Femur (tissue), 1 donor: ENCODE measurements at places on chromosomes 1 and 21.

DNA sequence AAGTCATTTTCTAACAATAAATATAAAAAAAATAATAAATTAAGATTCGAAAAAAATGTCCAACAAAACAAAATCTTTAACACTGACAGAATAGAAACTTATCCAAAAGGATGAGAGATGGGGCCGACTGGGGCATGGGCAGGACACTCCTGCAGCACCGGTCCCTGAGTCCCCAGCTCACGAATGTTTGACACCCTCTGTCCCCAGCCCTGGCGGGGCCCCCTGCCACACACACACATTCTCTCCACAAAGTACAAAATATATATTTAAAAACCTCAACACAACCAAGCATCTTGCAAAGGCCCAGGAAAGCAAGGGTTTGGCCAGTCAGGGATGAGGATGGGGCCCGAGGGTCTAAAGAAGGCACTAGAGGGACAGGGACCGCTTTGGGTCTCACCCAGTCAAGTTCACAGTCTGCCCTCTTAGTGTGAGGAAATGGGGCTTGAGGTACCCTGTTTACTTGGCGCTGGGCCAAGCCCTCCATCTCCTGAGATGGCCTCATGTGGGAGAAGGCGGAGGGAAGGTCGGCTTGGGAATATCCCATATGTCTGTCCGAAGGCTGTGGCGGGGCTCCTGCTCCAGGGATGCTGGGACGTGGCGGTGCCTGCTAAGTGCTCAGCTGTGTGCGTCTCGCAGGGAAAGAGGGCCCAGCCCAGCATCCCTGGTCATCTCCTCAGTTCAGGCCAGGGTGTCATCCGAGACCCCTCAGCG is 31.3 kb downstream of the EPHA2 start:
- DNase-seq, result no peak

- no peak for DNase-seq
Measured at GRCh38 chr21:40905251-40905650, 58.3 kb upstream of the DSCAM start.

DNA sequence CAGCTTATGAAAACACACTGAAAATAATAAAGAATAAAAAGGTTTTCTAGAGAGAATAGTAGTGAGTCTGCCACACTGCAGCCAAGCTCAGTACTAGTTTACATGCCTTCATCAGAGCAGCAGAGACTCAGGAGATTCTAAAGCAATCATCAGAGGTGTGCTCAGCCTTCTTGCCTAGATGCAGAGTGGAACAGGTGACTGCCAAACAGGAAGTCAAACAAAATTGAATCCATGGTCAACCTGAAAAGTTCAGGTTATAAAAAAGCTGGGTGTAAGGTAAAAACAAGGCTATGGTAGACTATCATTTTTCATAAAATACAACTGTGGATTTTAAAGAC is 165.3 kb upstream of the C1orf105 start:
- DNase-seq, result no peak

DNA sequence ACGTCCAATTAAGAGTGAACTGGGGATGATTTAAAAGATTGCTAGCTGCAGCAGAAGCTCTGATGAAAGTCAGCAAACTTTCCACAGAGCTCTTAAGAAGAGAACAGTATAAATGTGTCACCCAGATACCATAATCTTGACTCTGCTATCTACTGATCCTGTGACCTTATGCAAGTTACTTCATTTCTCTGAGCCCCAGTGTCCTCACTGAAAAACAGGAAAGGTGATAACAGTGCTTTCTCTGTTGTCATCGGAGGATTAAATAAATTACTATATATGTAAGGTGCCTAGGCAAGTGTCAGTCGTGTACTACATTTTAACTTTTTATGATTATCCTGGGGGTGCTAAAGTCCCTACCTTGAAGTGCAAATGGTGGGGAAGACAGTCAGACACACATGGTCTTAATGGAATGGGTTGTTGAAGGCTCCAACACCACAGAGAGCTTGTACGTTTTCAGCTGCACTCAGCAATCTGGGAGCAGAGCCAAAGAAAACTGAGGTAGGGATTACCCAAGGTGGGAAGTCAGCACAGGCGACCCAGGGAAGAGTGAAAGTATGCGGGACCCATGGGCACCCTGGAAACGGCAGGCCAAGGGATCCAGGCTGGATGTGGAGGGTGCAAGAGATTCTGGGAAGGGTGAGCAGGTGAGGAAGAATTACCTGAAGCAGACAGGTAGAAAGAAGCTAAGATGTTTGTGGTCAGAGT is 82.8 kb downstream of the DTL start:
- DNase-seq, result no peak

DNA sequence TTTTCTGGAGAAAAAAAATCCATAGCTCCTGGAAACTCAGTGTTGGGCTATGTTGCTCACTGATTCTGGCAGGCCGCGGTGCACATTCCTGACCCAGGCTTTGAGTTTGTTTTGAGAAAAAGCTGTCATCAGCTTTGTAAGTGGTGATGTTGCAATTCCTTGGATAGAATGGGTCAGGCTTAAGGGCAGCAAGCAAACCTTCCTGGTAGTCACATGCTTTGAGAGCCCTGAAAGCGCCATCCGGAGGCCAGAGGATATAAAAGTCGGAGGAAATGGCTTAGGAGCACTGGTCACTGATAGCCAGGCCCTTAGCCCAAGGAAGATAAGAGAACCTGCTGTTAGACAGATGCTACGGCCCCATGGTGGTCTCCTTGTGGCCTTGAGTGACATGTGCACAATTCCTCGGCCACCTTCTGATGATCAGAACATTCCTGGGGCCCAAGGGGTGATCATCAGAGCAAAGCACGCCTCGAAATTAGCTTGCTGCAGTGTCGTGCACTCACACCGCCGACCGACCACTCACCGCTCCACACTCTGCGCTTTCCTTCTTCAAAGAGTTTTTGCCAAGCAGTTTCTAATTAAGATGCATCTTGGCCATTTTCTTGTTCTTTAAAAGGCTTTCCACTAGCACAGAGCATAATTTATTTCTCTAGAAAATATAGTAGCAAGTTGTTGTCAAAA is 78.6 kb downstream of the MAN1C1 start:
- peak; percentile 71 for DNase-seq

DNA sequence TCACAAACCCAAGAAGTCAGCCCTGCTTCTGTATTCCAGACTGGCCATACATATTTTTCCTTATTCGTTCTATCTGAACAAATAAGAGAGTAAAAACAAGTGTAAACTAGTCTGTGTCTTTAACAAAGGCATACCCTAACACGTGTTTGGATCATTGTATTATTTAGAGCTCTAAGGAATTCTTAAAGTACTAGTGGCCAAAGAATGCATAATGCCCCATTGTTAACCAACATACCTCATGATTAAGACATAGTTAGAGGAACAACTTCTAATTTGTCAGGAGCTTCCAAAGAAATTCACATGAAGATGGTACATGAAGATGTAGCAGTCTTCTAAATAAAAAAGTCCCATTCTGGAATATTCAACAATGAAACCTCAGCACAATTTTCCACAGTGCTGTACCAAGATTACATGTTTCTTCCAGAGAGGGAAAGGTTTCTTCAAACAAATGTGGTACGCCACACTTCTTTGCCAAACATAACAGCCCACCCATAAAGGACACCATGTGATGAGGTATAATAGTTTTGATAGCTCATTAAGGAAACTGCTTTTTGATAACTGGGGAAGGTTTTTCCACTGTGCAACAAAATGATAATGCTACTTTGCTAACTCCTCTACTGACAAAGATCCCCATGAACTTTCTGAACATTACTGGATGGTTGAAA is 5.0 kb downstream of the PALMD start:
- no peak for DNase-seq

GRCh38 chr1:167701510-167701909 is 20.3 kb upstream of the MPZL1 start:
- no peak for DNase-seq

- DNase-seq, result no peak
Measured at GRCh38 chr21:42760951-42761751, 107.7 kb downstream of the PDE9A start.

GRCh38 chr1:32240140-32240951 is 6.7 kb upstream of the FAM167B start:
- DNase-seq, result peak; percentile 80

GRCh38 chr1:19809044-19809750 is 5.9 kb downstream of the RNF186 start:
- no peak for DNase-seq

DNA sequence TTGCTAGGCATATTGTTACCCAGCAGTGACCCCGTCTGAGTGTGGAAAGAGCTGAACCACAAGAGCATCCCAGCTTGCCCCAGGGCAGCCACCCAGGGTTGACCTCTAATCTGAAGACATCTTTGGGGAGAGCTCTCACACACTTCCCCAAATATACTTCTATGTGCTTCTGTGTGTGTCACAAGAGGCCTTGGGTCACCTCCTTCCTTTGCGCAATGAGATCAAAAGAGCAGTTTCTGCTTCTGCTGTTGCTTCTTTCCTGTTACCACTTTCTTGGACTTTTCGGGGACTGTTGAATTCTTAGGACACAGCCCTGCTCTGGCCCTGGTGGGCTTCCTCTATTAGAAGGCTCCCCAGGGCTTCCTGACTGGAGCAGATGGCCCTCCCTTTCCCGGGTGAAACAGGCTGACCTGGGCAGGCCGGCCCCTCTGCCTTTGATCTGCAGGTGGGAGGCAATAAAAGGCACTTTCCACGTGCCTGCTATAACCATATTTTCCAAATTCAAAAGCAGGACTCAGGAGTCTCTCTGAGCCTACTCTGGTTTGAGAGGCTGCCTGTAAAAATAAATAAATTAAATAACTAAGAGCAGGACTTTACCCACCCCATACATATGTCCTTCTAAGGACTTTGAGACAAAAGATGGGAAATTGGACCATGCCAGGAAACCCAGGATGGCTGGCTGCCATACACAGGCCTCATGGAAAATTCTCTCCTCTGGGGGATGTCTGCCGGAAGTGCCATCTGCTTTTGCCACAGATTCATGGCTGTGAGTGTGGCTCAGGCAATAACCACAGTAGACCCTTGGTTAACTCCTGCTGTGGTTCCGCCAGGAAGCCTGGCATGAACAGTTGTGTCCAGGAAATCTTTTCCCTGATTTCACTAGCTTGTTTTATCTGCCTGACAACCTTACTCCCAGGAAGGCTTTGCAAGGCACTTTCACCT is 28.3 kb upstream of the RCSD1 start:
- DNase-seq, result peak; percentile 67

DNA sequence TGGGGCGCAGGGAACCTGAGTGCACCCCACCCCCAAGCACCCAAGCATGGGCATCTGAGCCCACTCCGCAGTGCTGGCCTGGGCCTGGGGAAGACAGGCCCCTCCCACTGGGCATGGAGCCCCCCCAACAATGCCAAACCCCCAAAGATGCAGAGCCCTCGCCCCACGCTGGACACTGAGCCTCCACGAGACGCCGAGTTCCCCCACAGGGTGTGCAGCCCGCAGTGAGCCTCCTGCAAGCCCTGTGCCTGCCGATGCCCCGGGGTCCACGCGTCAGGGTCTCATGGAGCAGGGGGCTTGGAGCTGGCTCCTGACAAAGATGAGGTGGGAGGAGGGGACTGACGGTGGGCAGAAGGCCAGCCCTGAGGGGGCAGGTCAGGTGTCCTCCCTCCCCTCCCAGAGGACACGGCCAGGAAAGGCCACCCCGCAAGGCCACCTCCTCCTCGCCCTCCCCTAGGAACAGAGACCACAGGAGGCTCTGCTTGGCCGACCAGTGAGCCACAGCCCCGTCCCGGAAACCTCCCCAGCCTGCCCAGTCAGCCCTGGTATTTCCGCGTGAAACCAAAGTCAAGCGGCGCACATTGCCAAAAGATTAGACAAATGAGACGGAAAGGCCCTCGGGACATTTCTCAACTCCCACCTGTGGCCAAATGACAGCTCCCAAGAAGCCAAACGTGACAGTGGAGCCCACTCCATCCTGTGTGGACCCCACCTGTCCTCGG is 33.4 kb downstream of the MEGF6 start:
- no peak for DNase-seq

DNA sequence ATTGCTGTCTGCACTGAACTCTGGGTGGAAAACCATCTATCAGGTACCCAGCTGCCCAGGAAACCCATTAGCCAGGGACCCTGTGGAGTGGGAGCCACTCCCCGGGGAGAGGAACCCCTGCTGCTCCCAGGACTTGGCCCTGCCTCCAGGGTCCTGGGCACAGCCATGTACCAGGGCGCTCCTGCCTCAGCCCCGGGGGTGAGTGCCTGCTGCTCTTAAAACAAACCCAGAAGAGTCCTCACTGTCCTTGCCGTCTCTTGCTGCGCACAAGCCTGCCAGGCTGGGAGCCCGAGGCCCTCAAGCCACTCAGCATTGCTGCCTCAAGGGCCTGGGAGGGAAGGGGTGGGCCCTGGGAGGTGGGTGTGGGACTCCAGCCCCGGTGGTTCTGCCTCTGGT is 3.4 kb upstream of the SLC25A34 start:
- no peak for DNase-seq

- DNase-seq, result peak; percentile 64
Measured at GRCh38 chr1:182069028-182069466, 7.5 kb upstream of the ZNF648 start.

DNA sequence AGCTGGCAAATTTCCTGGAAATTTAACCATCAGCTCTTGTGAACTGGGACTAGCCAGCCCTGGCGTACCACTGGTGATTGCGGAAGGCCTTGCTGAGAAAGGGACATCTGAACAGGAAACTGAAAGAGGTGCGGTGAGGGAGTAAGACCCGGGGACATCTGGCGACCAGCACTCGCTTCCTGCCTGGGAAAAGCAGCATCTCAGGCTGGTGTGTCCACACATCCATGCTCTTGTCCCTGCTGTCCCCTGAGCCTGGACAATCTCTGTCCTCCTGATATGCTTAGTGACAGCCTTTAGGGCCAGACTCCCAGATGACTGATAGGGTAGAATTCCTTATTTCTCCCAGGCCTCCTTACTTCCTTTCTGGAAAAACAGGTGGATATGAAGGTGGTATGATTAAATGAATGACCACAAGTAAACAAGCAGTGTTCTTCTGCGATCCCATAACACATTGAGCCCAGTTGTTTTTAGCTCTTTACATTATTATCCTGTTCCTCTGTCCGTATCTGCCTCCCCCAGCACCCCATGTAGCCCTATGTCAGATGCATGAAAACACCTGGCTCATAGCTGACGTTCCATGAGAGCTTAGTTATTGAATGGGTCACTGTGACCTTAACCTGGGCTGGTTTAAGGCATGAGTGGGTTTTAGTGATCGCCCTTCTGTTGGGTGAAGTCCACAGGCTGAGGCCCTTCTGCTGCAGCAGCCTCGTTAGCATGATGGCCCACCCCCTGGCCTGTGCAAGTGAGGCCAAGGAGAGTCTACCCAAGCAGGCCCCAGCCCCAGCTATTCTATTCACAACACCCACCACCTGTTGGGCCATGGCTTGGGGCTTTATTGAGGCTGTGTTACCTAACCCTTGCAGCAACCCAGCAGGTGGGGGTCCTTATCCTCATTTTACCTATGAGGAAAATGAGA is 76.1 kb upstream of the GADD45A start:
- no peak for DNase-seq

- no peak for DNase-seq
Measured at GRCh38 chr1:90795431-90795830, 78.3 kb upstream of the BARHL2 start.

DNA sequence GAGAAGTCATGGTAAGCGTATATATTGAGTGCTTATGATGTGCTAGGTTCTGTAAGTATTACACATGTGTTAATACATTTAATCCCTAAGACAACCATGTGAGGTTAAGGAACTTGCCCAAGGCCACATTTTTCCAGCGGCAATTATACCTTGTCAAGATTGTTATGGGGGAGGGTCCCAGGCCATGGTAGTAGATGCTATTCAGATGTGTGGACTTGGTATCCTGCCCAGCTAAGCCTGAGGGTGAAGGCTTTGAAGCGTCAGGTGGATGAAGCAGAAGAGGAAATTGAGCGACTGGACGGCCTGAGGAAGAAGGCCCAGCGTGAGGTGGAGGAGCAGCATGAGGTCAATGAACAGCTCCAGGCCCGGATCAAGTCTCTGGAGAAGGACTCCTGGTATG is 3.6 kb upstream of the TUFT1 start:
- no peak for DNase-seq
